ENCODE measurements at places on chromosomes 5 and 9.

DNA sequence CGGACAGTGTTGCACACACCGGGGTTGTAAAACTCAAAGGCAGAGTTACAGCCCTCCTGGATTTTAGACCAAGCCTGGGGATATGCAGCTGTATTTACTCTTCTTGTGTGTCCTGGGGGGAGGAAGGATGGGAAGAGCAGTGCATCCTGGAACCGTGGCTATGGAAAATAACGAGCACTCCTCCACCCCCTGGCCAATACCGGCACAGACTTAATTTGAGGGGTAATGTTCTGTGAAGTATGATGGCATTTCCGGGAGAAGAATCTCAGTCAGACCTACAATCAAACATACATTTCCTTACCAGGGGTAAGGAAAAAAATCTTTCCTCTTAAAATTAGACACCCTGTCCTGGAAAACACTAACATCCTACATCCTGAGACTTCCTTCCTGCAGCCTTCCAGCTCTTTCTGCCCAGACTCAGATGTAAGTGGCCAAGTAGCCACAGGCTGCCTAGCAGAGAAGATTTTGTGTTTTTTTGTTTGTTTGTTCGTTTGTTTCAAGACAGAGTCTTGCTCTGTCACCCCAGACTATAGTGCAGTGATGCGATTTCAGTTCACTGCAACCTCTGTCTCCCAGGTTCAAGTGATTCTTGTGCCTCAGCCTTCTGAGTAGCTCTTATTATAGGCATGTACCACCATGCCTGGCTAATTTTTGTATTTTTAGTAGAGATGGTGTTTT, 11.0 kb upstream of the ERMP1 start:
- no peak for DNase-seq

- no peak for DNase-seq
Measured at GRCh38 chr9:109937861-109938453, 158.0 kb downstream of the PALM2AKAP2 start.

DNA sequence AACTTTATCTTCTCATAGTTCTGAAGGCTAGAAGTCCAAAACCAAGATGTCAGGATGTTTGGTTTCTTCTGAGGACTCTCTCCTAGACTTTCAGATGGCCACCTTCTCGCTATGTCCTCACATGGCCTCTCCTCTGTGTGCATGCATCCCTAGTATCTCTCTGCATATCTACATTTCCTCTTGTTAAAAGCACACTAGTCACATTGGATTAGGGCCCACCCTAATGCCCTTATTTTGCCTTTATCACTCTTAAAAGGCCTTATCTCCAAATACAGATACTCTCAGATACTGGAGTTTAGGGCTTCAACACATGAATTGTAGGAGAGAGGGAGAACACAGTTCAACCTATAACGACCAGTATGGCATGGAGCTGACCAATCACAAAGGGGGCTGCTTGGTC, 151.7 kb downstream of the PRELID2 start:
- DNase-seq = no peak

- DNase-seq = no peak
Measured at GRCh38 chr9:125190361-125190801, 778 bp upstream of the PPP6C start.

DNA sequence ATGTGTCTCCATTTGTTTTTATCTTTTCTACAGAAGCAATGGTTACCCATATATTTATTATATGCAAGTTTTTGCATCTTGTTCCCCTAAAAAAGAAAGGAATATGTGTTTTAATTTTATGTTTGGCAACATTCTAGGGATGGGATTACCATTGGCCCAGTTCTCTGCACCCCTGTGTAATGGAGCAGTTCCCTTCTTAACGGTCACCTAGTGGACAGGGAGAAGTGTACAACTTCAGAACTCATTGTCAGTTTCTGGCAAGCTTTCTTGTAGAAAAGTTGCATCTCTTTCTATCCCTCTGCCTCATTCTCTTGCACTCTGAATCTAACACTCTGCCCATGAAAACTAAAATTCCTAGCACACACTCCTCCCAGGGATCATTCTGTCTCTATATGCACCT, 78.2 kb downstream of the DOCK8 start:
- no peak for DNase-seq

GRCh38 chr9:127050152-127050551, 72.3 kb downstream of the ANGPTL2 start:
- DNase-seq = no peak

DNA sequence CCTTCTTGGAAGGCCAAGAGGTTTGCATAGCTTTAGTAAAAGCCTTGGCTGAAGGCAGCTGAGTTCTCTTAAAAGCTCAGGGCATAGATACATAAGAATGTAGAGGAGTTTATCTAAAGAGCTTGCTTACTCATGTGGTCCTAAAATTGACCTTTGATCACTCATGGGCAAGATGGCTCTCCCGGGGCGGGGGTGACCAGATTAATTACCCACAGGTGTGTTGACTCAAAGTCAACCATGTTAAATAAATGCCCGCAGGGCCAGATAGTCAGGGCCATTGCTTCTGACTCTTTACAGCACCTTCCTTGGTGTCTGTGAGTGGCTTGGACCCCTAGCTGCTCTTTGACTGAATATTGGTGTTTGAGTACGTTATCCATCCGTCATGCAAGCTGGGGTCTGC, 33.1 kb upstream of the GHR start:
- DNase-seq = no peak

DNA sequence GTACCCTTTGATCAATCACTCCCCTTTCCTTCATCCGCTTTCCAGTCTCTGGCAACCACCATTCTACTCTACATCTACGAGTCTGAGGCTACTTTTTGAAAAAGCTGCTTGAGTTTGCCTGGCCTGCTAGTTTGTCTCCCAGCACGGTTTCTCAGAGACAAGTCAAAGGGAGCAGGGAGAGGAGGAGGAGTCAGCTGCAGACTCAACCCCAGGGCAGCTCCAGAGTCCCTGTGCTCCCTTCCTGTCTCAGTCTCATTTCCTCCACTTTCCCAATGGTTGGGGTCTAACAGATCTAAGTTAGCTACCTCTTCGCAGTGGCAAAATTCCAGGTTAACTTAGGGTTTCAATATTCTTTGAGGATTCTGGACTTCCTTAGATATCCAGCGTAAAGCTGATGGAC, 80.0 kb upstream of the PCA3 start:
- no peak for DNase-seq

GRCh38 chr5:55702598-55703345, 9.4 kb downstream of the SLC38A9 start:
- no peak for DNase-seq

GRCh38 chr5:113375480-113376060, 59.2 kb downstream of the TSSK1B start:
- no peak for DNase-seq

DNA sequence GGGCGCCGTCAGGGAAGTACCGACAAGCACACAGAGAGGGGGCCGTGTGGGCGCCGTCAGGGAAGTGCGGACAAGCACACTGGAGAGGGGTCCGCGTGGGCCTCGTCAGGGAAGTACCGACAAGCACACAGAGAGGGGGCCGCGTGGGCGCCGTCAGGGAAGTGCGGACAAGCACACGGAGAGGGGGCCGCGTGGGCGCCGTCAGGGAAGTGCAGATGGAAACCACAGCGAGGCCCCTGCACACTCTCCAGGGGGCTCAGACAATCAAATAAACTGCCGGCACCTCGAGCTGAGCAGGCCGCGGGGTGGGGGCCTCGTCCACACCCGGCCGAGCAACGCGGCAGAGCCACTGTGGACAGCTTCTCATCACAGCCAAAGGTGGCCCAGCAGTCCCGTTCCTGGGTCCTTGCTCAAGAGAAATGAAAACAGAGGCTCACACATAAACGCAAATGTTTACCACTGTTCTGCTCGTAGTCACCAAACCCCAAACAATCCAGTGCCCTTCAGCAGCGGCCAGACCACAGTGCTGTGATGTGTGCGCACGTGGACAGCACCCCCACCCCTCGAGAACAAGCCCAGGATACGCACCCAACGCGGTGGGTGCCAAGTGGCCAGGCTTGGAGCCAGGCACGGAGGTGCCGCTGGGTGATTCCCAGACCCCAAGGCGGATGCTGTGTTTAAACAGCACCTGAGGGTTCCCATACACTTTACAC, 24.7 kb downstream of the TPPP start:
- no peak for DNase-seq

DNA sequence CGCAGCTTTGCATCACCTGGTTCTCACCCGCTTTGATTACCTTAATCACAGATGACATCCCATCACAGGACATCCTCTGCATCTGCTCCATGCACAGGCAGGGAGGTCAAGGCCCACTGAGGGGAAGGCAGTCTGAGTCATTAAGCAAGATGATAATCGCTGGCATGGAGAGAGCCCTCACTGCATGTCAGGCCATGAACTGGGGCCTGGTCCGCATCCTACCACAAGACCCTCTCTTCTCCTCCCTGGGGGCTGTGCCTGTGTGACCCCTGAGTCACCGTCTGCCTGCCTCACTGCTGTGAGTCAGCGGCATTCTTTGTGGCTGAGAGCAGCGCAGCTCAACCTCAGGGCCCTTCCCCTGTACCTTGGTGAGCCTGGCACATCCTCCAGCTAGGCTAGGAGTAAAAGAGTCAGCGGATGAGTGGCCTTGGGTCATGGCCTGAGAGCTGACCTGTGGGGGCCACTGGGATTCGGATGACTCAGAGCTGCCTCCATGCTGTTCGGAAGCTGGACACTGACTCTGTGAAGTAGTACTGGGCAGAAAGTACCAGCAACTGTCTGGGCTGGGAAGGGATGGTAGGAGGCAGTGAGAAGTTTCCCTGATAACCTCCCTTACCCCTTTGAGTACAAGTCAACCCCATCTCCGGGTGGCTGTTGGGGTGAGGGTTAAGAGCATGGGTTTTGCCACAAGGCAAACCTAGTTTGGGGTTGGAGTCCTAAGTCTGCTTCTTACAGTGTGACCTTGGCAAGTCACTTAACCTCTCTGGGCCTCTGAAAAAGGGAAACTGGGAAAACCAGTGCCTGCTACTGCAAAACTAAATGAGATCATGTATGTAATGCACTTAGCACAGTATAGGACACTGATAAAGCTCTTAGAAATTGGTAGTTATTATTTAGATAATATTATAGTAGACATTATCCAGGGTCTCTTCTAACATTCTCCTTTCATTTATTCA, 14.6 kb upstream of the ARSI start:
- DNase-seq = peak; percentile 5

GRCh38 chr9:34961574-34962490, 3.7 kb downstream of the PHF24 start:
- DNase-seq = no peak

DNA sequence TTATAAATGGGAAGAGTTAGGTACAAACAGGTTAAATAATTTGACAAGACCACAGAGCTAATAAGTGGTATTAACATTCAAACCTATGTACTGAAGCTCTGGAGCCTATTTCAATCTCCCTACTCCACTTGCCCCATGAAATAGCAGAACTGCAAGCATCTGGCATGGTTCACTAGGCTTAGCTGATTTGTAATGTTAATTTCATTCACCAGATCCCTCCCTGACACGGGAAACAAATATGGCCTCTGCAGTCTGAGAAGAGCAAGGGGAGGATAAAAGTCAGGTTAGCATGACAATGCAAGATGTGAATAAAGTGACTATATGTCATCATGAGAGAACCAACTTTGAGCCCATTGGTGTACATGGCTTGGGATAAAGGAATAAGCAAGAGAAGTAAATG, 428.8 kb downstream of the BRINP1 start:
- no peak for DNase-seq

- no peak for DNase-seq
Measured at GRCh38 chr5:6466975-6467567, 18.4 kb downstream of the UBE2QL1 start.

GRCh38 chr9:99606296-99606695, 215.4 kb upstream of the NR4A3 start:
- DNase-seq = no peak

- no peak for DNase-seq
Measured at GRCh38 chr9:77512876-77513275, 135.2 kb downstream of the GNA14 start.

DNA sequence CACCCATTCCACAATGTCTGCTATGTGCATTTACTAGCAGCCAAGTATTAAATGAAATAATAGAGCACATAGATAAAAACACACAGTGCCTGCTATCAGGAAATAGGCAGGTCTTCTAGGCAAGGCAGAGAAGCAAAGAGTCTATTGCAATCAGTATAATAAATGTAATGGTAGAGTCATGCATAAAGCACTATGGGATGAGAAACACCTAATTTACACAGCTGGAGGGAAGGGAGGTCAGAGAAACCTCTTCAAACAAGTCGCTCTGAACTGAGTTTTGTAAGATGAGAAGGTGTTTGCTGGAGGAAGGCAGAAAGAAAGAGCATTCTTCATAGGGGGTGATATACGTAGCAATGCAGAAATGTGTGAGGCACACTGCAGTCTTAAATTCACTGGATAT, 341.0 kb upstream of the DMAC1 start:
- DNase-seq = no peak

GRCh38 chr5:1003296-1003937, 5.2 kb upstream of the NKD2 start:
- no peak for DNase-seq

DNA sequence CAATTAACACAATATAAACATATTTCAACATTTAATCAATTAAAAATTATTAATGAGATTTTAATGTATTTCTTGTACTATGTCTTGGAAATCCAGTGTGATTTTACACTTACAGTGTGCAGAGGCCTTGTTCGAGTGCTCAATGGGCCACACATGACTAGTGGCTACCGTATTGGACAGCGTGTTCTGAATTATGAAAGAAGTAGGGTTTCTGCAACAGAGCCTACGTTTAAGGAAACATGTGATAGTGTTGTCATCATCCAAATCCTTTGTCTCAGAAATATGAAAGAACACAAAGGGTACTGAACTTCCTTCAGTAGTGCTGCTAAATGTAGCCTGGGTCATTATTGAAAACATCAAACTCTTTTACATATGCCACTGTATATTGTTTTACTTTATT, 29.5 kb downstream of the NPR3 start:
- DNase-seq = no peak

GRCh38 chr9:29514336-29514735, 1941.1 kb upstream of the C9orf72 start:
- no peak for DNase-seq

- DNase-seq = no peak
Measured at GRCh38 chr5:10607666-10608073, 43.8 kb downstream of the ANKRD33B start.

GRCh38 chr9:89893886-89894285, 289.1 kb downstream of the GADD45G start:
- no peak for DNase-seq

GRCh38 chr9:4011054-4011453, 288.8 kb downstream of the GLIS3 start:
- no peak for DNase-seq

DNA sequence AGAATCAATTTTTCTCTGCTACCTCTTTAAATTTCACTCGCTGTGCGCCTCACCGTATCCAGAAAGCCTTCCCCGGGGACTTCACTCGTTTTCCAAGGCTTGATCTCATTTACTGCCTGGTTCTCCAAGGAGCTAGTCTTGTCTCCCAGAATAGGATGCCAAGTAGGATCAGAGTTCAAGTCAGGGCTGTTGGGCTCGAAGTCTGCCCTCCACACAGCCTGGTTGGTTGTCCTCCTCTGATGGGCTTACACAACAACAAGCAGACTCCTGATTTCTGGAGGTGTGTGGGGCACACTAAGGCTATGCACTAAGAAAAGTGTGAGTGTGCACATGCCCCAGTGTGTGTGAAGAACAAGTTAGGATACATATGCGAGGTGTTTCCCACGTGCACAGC, 14.0 kb upstream of the TNIP1 start:
- DNase-seq = no peak

GRCh38 chr9:69122082-69122548, 52.0 kb upstream of the TJP2 start:
- DNase-seq = no peak
